CD4-positive, alpha-beta T cell treated with Interferon gamma for 1 hour (primary cell): ENCODE measurements at places on chromosomes 13 and 19.

DNA sequence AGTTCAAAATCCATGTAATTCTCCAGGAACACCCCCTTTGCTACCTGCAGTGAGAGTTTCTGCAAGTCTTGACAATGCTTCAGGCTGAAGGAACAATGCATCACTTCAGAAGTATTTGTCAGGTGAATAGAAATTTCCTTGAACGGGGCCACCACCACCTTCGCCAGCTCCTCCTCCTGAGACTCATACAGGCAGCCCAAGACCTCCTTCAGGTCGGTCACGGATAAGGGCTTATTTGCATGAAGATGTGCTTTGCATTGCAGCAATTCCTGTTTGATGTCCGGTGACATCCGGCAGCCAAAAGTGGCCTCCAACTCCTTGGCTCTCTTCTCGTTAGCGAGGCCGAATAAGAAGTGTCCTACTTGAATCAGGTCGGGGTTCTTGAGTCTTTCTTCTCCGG lies 8.4 kb downstream of the NLRP7 start:
- no peak for DNase-seq

DNA sequence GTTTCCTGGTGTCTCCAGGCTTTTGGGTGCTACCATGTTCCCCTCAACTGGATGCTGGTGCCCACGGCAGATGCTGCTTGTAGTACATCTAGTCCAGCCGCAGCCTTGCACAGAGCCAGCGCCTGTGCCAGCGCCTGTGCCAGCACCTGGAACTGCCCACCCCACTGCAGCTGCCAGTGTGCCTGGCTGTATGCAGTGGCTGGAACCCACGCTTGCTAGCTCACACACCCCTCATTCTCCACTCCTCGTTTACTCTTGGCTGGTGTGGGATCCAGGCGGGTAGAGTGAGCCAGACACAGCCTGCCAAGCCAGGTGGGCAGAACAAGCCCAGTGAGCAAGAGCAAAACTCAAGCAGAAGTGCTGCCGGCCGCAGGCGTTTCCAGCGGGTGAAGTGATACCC lies 428.6 kb downstream of the SLITRK1 start:
- no peak for DNase-seq

GRCh38 chr19:47243776-47244547 lies 12.4 kb upstream of the CCDC9 start:
- peak; percentile 91 for DNase-seq

- DNase-seq = no peak
Observed at GRCh38 chr13:73767747-73768315, 366.4 kb downstream of the KLF12 start.

DNA sequence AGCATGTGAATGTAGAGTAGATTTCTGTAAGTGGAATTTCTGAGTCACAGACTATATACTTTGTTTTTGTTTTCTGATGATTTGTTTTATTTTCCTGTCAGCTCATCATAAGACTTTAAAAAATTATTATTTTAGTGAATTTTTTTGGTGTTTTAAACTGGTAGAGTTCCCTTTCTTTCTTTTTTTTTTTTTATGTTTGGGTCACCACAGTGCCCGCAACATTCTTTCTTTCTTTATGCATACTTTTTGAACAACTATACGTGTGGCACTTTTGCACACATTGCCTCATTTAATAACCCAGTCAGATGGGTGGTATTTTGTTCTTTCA lies 46.0 kb downstream of the WDFY2 start:
- no peak for DNase-seq

- no peak for DNase-seq
Observed at GRCh38 chr19:1961000-1961883, 20.3 kb downstream of the CSNK1G2 start.

- no peak for DNase-seq
Observed at GRCh38 chr13:44769686-44770085, 193.6 kb upstream of the TSC22D1 start.

DNA sequence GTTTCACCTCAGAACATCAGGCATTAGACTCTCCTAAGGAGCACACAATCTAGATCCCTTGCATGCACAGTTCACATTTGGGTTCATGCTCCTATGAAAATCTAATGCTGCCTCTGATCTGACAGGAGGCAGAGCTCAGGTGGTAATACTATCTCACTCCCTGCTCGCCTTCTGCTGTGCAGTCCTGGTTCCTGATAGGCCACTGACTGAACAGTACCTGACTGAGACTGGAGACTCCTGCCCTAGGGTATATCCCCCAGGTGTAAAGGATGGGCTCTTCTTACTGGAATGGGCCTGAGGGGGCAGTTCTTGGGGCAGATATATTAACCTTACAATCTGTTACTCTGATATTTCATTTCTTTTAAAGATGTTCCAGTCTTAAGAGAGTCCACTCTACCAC lies 6.3 kb downstream of the OBI1 start:
- DNase-seq = no peak

DNA sequence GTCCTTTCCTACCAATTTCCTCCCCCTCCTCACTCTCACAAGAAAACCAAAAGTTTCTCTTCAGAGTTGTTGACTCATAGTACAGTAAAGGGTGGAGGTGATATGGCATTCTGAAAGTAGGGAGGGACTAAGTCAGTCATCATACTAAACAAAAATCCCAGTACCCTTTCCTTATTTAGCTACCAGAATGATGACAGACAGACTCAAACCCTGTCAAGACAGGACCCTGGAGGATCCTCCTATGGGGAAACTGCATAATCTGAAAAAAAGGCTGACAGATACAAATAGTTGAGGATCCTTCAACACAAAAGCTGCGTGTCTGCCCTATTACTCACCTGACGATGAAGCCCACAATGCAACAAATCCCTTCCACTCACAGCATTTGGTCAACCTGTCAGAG lies 55.5 kb downstream of the CYSLTR2 start:
- DNase-seq = no peak

- DNase-seq = no peak
Observed at GRCh38 chr13:32887617-32888016, 128.6 kb upstream of the KL start.

GRCh38 chr13:30697996-30698401 lies 37.3 kb upstream of the ALOX5AP start:
- DNase-seq = no peak

- no peak for DNase-seq
Observed at GRCh38 chr19:2341244-2341751, 12.8 kb downstream of the SPPL2B start.

GRCh38 chr13:60572855-60573254 lies 175.8 kb downstream of the TDRD3 start:
- DNase-seq = no peak

- DNase-seq = peak; percentile 73
Observed at GRCh38 chr19:49590971-49591730, at the start of gene PRR12. Gene PRR12 (plus strand): TSS chr19:49591182. CDS start chr19:49591655, 473 bp downstream.

- no peak for DNase-seq
Observed at GRCh38 chr13:106418556-106418955, 116.9 kb downstream of the EFNB2 start.
